Stimulated activated CD4-positive, alpha-beta T cell treated with anti-CD3 and anti-CD28 coated beads, TNF-alpha, amount 100 ng/mL, for 1 hour (primary cell): ENCODE measurements at places on chromosomes 16 and 17.

- DNase-seq: no peak
Observed at GRCh38 chr17:12549499-12550041, 116.1 kb upstream of the MYOCD start.

GRCh38 chr17:41528959-41529353, 848 bp upstream of the KRT19 start:
- no peak for DNase-seq

DNA sequence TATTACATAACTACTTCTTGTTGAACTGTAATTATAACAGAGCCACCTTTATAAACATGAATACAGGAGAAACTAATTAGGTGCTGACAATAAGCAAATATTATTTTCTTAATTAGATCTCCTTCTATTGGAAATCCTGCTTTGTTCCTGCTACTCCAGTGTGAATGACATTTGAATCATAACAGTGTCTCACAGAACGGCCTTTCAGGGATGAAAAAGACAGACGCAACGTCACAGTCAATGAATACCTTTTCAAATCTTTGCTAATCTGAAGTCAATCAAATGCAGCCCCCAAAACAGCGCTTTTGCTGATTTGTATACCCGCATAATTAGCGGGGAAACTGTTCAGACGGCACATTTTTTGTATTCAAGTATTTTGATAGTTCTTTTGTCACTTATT, 240.4 kb upstream of the CDH8 start:
- DNase-seq: no peak

DNA sequence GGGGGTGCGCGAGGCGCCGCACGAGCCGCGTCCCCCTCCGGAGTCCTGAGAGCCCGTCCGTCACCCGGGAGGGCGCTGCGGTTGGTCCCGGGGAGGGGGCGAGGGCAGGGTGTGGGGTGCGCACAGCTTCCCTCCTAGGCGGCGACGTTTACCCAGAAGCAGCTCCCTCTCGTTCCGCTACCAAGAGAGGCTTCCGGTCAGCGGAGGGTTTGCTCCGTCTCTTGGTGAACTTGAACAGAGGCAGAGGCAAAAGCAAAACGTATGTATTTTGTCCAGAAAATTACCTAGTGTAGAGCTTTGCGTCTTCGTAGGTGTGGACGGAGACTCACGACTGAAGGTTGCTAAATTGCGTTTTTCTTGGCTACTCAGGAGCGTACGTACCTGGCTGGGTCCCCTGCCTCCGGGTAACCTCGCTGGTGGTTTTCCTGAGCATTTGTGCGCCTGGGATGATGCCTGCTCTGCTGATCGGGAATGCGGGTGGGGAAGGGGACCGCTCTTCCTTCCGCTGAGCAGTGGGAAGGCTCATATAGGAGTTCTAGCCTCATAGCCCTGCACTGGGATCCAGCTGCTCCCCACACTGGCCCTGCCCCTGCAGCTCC, 833 bp downstream of the WSCD1 start:
- no peak for DNase-seq

- no peak for DNase-seq
Observed at GRCh38 chr16:16774389-16774788, 395.4 kb downstream of the NPIPA7 start.

- no peak for DNase-seq
Observed at GRCh38 chr17:80283116-80283852, 22.6 kb downstream of the RNF213 start.

GRCh38 chr16:84761448-84762368, 58.1 kb upstream of the CRISPLD2 start:
- DNase-seq: no peak

GRCh38 chr16:77403732-77404131, 31.1 kb downstream of the ADAMTS18 start:
- DNase-seq: no peak

DNA sequence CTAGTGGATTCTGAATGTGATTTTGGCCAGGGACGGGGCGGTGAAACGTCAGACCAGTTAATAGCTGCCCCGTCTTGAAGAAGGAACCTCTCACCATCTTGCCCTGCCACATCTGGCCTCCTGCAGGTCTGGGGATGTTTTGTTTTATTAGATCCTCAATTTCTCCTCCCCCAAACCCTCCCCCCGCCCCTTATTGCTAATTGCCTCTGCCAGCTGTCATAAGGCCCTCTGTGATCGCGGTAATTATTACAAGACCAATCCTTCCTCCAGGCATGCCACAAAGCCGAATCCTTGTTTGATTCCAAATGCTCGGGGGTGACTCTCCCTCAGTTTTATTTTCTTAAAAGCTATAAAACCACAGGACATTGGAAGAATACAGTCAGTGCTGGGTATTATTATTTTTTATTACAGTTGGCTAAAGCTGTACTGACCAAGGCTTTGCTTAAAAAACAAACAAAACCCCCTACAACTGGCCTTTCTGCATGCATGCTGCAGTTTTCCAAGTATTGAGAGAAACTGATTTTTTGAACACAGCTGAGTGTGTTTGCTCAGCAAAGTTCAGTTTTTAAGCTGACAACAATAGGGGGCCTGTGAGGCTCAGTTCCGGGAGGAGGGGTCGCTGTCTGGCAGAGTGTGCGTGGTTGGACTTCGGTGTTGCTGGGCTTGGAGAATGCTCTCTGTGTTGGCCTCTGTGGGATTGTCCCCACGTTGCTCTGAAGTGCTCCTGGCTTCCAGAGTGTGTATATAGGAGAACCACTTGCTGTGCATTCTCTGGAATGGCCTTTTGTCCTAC, 1.7 kb downstream of the KSR1 start:
- DNase-seq: no peak

GRCh38 chr17:73788111-73788510, 143.9 kb upstream of the SDK2 start:
- no peak for DNase-seq

GRCh38 chr17:48393283-48393682, 36.7 kb downstream of the SKAP1 start:
- no peak for DNase-seq

- peak; percentile 33 for DNase-seq
Observed at GRCh38 chr17:44086364-44087311, 16.1 kb downstream of the G6PC3 start.

- DNase-seq: peak; percentile 5
Observed at GRCh38 chr17:79612468-79613194, 1.8 kb upstream of the RBFOX3 start.

DNA sequence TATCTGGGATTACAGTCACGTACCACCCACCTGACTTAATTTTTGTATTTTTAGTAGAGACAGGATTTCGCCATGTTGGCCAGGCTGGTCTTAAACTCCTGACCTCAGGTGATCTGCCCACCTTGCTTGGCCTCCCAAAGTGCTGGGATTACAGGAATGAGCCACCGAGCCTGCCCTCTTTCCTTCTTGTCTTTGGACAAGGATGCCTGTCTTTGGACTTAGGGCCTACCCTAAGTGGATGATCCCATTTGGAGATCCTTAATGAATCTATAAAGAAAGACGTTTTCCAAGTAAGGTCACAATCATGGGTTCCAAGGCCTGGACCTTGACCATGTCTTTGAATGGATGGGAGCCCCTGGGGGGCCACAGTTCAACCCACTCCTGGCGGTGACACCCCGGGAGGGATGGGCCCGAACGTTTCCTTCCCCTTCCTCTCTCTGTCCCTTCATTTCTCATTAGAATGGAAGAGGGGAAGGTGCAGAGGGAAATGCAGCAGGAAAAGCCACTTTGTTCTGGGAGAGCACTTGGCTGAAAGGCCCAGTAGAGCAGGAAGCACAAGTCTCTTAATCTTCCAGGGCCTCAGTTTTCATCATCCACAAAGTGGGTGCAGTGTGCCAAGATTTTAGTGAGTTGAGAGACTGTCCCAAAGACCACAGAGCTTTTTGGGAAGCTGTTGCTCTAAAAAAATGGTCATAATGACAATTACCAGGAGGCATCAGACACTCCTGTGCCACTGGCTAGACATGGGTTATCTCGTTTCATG, 353.3 kb downstream of the SEC14L1 start:
- no peak for DNase-seq

- DNase-seq: no peak
Observed at GRCh38 chr17:57701124-57701523, 44.0 kb downstream of the CCDC182 start.

- no peak for DNase-seq
Observed at GRCh38 chr16:10561001-10561400, 19.4 kb downstream of the EMP2 start.

- DNase-seq: no peak
Observed at GRCh38 chr16:5328546-5328945, 231.0 kb upstream of the EEF2KMT start.

DNA sequence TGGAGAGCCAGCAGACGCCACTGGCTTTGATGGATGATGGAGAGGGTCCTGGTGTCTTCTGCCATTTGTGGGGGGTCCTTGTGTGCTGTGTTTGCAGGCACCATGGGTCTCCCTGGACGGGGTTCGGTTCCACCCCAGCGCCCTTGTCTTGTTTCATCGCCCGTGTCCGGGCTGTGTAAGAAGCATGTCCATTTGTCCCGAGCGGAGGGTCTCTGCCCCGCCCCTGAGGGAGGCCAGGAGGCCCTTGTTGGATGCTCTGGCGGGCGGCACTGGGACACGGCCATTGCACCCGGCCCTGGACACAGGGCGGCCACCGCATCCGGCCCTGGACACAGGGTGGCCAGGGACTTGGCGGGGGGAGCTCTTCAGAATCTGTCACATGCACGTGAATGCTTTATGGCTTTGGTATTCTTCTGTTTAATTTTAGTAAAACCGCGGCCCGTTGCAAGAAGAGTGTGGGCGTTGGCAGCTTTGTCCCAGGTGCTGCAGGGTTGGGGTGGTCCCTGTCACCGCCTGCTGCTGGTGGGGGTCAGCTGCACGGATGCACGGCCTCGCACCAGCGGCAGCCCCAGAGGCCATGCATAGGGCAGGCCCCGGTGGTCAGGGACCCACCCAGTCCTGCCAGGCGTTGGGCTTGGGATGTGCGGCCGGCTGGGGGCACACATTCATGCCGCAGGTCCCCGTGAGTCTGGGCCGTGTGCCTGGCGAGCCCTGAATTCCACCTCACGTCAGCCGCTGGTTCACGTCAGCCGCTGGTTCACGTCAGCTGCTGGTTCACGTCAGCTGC, 21.0 kb upstream of the ZNF750 start:
- DNase-seq: no peak

GRCh38 chr17:82229698-82230608, 1.1 kb downstream of the SLC16A3 start:
- no peak for DNase-seq

DNA sequence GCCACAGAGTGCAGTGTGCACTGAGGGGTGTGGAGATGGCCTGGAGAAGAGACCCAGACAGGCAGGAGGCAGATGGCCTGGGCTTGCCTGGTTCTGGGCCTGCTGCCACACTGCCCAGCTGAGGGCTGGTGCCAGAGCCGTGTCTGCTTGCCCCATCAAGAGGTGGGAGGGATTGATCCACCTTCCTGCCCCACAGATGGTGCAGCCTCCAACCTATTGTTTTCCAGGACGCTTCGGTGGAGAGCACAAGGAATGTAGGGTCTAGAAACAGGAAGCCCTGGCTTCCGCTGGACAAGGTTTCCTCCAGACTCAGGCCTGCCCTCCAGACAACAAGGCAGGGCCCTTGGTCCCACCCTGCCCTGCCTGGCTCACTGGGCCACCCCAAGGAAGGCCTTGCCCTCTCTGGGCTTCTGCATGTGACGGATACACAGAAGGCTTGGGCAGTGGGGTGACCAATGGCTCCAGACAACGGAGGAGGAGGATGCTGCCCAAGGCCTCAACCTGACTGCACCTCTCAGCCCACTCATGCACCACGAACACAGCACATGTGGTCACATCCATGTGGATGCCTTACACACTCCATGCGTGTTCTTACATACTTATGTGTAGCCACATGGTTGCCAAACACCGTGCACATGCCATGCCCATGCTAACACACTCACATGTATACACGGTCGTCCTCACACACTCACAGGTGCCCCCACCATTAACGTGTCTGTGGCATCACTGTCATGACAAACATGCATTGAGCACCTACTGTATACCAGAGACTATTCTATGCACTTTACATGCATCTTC, 6.5 kb upstream of the CDH5 start:
- DNase-seq: no peak

GRCh38 chr17:20914658-20915057, 128.2 kb downstream of the USP22 start:
- no peak for DNase-seq

DNA sequence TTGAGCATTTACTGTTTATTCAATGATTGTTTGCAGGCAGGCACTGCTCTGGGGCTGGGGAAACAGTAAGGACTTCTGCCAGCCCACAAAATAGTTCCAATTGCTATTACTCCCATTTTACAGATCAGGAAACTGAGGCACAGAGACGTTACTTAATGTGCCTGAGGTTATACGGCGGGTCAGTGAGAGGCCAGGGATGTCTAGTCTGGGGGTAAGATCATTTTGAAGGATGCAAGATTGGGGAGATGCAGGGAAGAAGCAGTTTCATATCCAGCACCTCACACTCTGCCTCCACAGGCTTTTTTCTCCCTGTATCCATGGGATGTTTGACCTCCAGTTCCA, 46.5 kb downstream of the ABAT start:
- DNase-seq: no peak

- DNase-seq: peak; percentile 69
Observed at GRCh38 chr16:84925092-84925772, 86.1 kb downstream of the ZDHHC7 start.

- DNase-seq: no peak
Observed at GRCh38 chr17:82100502-82101298, 2.7 kb upstream of the FASN start.

- DNase-seq: no peak
Observed at GRCh38 chr16:30548416-30549253, 9.5 kb downstream of the ZNF764 start.

GRCh38 chr17:45792995-45793755, 9.1 kb downstream of the CRHR1 start:
- DNase-seq: no peak

DNA sequence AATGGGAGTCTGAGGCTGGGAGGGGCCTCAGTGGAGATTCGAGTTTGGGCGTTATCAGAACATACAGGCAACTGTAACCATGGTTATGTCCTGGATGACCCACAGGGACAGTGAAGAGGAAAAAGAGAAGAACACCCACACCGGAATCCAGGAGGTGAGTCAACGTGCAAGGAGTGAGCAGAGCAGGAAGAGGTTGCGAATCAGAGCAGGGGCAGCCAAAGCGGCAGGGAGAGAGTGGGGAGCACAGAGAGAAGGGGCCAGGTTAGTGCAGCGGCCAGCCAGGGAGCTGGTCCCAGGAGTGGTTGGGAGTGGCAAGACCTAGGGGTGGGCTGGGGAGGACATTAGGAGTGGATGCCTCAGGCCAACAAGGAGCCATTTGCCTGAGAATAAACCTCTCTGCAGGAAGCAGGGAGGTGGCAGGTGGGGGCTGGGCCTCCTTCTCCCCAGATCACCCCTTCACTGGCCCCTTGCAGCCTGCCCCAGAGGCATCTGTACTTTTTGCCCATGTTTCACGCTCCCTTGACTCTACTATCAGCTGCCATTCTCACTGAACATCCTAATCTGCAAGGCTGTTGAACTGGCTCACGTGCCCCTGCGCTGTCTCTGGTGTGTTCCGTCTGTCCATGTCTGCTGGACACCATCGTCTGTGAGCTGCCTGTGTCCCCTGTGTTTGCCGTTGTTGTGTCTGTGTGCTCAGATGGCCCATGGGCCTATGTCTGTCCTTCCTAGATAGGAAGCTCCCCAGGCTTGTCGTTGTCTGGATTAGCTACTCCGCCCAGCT, 5.1 kb downstream of the KRT13 start:
- no peak for DNase-seq

- no peak for DNase-seq
Observed at GRCh38 chr16:3656491-3657468, 2.3 kb downstream of the DNASE1 start.

GRCh38 chr17:78276098-78276887, 44.9 kb downstream of the TMEM235 start:
- no peak for DNase-seq

- no peak for DNase-seq
Observed at GRCh38 chr16:10688726-10689125, 6.0 kb downstream of the TEKT5 start.
